ENCODE measurements at places on chromosomes 1 and 21. TPM values are rescaled to one million over a fixed set of nuclear protein-coding genes. Genes with fewer than 3 reads are reported as not detected.

The HPDL gene
- total RNA-seq, result not detected

The SLC6A17 gene
- total RNA-seq, result 0.96 TPM

The DR1 gene
- total RNA-seq, result 30.6 TPM

The FALEC gene
- not detected for total RNA-seq

The ST3GAL3 gene
- 36.6 TPM for total RNA-seq

The OR2T33 gene
- total RNA-seq, result 2.6 TPM

The SLC5A3 gene
- total RNA-seq, result 91.7 TPM

The NHLH1 gene
- 2.6 TPM for total RNA-seq

The LIN28A gene
- 1.4 TPM for total RNA-seq

The EXTL1 gene
- total RNA-seq, result 0.48 TPM

The MPC2 gene
- 34.9 TPM for total RNA-seq

The UBL4B gene
- not detected for total RNA-seq

The NRIP1 gene
- total RNA-seq, result 38.5 TPM

The ADSS2 gene
- total RNA-seq, result 78.0 TPM

The KCNN3 gene
- total RNA-seq, result 1.9 TPM

The NBPF4 gene
- 0.96 TPM for total RNA-seq

The ITLN1 gene
- total RNA-seq, result 2.2 TPM

The REG4 gene
- 0.48 TPM for total RNA-seq

The CNR2 gene
- under 0.01 TPM for total RNA-seq

Measured in umbilical cord (tissue), 2 donors.